RWPE1 (cell line): ENCODE measurements at places on chromosomes 6 and 20.

- no peak for DNase-seq
These were observed 7.9 kb upstream of the POU5F1 start for GRCh38 chr6:31178143-31179041.

GRCh38 chr6:48817333-48818051 is 645.6 kb downstream of the MMUT start:
- no peak for DNase-seq

- DNase-seq = no peak
These were observed 201.8 kb downstream of the GRIK2 start for GRCh38 chr6:101595276-101595675.

DNA sequence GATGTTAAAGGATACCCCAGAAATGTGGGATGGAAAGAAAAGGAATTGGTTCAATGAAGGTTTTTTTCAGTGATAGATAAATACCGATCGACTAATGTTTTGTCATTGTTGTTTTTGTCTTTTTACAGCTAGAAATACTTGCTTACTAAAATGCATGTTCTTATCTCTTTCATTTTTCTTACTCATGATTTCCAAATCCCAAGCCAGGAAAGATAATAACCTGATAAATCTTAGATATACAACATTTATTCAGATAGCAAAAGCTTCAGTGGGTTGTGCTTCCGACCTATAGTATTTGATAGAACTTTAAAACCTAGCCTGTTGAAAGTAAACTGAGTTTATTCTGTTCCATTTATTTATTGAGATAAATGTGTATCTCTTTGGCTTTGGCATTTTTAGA is 187.5 kb downstream of the EDN1 start:
- DNase-seq = no peak

DNA sequence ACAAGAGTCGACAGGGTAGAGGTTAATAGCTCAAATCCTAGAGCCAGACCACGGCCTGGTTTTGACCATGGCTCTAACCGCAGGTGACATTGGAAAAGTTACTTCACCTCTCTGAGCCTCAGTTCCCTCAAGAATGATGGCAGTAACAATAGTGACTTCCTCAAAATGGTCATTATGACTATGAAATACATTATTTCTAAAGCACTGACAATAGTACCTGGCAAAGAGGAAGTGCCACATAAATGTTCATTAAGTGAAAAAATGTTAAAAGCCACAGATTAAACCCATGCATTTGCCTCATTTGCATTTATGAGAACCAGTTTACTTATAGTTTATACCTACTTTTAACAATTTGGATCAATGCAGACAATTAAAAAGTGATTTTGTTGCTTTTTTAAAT is 12.3 kb downstream of the BTBD3 start:
- DNase-seq = no peak

DNA sequence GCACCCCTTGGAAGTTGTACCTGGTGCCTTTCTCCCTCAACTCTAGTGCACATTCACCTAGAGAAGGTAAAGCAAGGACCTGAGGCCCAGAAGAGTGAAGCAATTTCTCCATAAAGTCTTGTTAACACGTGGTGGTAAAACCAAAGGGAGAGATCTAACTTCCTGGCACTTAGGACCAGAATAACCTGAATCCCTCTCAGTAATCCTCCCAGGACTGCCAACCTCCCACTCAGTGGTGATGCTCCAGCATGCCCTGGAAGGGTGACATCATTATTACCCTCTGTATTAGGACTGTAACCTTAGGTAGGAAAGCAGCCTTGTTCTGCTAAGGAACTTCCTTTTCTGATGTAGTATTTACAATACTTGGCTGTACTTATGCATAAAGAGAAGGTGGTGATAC is 330.6 kb upstream of the MARCKS start:
- DNase-seq = peak; percentile 29

DNA sequence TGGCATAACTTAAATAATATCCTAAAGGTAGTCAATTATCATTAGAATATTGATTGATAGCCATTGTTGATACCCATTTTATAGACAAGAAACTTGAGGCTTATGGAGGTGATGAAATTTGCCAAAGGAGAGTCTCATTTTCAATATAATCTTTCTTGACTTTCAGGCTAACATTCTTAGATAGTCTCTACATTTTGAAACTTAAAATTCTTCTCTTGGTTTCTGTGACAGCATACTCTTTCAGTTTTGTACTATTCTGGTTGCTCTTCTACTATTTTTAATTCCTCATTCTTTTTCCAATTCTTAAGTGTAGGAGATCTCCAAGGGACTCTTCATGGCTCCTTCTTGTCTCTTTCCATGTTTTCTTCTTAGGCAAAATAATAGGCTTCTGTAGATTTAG is 3.7 kb upstream of the SH3BGRL2 start:
- no peak for DNase-seq

GRCh38 chr20:5696011-5696559 is 54.1 kb upstream of the SHLD1 start:
- DNase-seq = peak; percentile 57

- DNase-seq = no peak
These were observed 591 bp downstream of the IBTK start for GRCh38 chr6:82246802-82247504.

DNA sequence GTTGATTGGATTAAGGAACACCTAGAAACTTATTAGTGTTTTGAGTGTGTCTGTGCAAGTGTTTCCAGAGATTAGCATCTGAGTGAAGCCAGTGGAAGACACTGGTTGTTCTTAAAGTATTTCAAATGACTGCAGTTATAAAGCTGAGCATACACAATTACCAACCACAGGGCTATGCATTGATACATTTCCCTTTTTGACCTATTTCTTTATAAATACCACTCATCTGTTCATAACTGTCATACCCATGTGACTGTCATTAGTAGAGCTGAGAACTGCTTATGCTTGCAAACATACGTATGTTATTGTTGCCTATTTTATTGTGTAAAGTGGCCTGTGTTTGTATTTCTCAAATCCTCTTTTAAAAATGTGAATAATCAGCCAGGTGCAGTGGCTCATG is 15.3 kb upstream of the ZC3H12D start:
- DNase-seq = no peak

GRCh38 chr20:17565169-17565845 is 4.6 kb upstream of the DSTN start:
- DNase-seq = no peak

- DNase-seq = no peak
These were observed 67.3 kb downstream of the TRAM2 start for GRCh38 chr6:52509281-52510212.

GRCh38 chr6:19968201-19968600 is 131.0 kb downstream of the ID4 start:
- no peak for DNase-seq

DNA sequence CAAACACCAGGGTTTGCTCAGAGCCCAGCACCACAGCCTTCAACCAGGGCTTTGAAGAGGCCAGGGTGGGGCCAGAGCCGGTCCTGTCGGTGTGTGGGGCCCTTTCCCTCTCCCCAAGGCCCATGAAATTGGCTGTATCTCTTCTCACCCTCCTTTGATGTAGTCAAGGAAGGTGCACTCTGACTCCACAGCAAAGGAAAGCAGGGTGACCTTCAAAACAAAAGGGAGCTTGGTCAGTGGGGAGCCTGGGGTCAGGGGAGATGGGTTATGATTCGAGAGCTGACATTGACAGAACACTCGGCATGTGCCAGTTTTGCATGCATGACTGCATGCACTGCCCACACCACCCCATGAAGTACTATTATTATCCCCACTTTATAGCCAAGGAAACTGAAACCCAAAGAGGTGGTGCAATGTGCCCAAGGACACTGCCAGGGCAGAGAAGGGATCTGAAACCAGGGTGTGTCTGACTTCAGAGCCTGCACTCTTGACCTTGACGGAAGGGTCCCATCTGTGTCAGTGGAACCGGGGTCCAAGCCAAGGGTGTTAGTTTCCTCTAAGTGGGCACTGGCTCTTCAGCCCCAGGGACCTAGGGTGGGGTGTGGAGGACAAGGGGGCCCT is 55.4 kb downstream of the RAB44 start:
- no peak for DNase-seq

- DNase-seq = no peak
These were observed 23.1 kb downstream of the PAQR8 start for GRCh38 chr6:52385074-52385473.

- DNase-seq = peak; percentile 55
These were observed 141.1 kb downstream of the CD164 start for GRCh38 chr6:109241199-109241598.

DNA sequence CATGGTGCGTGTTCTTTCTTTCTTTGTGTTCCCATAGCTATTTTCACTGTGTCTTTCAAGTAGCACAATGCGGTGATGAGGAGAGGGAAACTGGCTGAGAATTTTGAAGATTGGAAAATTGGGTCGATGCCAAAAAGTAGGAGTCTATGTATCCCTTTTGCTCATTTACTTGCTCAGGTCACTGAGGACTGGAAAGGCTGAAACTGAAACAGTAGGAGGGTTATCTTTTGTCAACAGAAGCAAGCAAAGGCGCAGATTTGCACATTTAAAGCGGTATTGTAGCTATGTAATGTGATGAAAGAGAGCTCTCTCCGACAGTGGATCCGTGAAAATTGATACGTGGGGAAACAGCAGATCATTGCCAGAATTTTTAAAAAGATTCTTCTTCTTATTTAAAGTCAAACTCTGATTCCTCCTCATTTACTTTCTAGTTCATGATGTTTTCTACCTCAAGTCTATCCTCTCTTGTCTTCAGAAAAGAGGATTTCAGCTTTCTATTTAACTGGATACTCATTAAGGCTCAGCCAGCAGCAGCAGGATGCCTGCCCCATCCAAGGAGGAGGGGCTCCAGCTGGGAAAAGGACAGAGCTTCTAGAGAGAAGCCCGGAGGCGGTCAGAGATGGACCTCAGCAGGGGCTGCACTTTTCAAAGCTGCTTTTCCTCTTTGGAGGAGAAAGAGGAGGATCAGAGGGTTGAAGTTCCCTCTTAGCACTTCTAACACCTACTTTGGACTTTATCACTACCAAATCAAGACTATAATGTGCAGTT is 15.9 kb upstream of the FYN start:
- no peak for DNase-seq
